Hair follicle dermal papilla cell (primary cell): ENCODE measurements at places on chromosomes 2 and 18. TPM values are rescaled to one million over a fixed set of nuclear protein-coding genes. Genes with fewer than 3 reads are reported as not detected.

The ATRAID gene
- 153 TPM in 2 replicates for total RNA-seq

The SCYGR4 gene
- total RNA-seq, result not detected in 2 replicates

The MDH1B gene
- 1.2 and 1.8 TPM in 2 replicates for total RNA-seq

The IL18R1 gene
- total RNA-seq, result 1.3 and 5.7 TPM in 2 replicates

The CDH19 gene
- under 0.01 TPM in 1 of 2 replicates, not detected in the other for total RNA-seq
